ENCODE measurements at places on chromosomes 11 and 22.

DNA sequence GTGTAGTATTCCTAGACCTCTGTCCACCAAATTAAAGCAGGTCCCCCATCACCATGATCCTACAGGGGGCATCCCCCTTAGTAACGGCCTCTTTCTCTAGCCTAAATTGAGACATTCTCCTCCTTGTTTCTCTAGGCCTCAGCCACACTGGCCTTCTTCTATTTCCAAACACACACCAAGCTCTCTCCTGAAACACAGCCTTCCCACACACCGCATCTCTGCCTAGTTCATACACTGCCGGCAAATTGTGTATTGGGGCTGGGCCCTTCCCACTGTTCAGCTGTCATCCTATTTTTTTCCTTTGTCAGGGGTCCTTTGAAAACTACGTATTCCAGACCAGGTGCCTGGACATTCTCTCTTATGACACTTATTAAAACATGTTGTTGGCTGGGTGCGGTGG, 11.5 kb upstream of the VPREB1 start:
- no peak for DNase-seq

DNA sequence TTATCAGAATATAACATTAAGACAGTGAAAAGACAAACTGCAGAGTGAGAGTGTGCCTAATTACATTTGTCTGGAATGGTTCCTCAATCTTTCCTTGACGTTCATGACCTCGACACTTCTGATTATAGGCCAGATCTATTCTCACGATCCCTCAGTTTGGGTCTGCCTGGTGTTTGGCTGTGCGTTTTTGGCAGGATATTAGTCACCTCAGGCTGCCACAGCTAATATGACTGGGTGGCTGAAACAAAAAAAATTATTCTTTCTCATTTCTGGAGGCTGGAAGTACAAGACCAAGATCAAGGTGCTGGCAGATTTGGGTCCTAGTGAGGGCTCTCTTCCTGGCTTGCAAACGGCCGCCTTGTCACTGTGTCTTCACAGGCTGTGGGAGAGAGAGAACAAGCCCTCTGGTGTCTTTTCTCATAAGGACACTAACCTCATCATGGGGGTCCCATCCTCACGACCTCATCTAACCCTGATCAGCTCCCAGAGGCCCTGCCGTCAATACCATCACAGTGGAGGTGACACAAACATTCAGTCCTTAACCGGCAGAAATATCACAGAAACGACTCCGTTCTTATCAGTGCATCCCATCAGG, 23.2 kb downstream of the IFITM10 start:
- DNase-seq = no peak

- DNase-seq = no peak
Observed at GRCh38 chr11:129711760-129712159, 103.9 kb upstream of the TMEM45B start.

- DNase-seq = no peak
Observed at GRCh38 chr11:3626250-3626960, 15.4 kb downstream of the ART5 start.

DNA sequence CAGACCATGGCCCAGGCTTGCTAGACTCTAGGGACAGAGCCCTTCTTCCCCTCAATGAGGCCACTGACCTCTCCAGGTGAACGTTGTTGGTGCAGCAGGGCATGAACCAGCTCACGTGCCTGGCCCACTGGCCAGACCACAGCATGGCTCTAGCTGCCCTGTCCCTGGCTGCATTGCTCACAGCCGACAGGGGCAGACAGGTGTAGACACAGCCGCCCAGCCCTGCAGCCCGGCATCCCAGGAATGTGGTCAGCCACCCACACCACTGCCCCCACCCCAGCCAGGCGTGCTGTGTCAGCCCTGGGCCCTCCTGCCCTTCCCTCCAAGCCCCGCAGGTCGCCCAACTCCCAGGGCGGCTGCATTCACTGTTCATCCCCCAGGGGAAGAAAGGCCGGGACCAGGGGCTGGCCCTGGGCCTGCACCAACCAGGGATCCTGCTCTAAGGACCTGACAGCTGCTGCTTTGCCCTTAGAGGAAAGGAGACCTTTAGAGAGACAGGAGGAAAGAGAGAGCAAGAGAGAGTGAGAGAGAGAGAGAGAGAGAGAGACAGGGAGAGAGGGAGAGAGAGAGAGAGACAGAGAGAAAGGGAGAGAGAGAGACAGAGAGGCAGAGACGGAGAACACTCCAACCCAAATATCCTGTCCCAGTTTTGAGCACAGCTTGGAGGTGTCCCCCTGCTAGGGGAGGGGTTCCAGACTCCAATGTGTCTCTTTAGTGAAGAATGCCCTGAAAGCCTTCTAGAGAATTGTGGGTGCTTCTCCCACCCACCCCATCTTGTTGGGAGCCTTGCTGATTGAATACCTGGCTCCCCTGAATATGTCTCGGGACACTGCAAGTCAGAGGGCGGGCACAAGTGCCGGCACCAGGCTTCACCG, 44.2 kb upstream of the LINC01488 start:
- DNase-seq = no peak

DNA sequence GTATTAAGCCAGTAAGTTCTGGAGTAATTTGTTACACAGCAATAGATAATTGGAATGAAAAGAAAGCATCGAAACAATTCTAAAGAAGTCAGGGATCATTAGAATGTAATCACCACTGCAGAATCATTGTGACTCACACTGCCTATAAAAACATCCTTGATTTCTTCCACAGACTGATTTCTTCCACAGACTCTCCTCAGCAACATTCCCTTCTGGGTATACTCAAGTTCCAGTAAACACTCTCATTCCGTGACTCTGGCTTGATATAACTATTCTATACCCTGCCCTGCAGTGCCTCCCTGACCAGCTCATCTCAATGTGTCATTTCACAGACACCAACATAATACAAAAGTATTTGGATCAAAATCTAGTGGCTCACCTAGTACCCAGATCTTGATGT, 120.5 kb downstream of the BBOX1 start:
- DNase-seq = no peak

DNA sequence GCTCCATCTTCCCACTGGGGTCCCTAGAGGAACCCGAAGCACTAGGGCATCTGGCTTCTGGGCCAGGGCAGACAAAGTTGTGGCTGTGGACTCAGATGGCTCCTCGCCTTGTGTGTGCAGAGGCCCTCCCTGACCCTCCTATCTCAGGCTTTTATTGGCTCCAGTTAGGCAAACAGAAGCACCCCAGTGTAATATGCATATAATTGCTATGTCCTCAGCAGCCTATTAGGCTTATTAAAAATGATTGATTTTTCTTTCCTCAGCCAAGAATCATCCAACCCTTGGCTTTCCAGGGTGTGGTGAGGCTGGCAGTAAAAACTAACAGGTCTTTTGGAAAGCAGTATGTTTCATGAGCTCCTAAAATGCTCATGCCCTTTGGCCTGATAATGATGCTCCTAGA, 22.3 kb downstream of the UPB1 start:
- DNase-seq = no peak

DNA sequence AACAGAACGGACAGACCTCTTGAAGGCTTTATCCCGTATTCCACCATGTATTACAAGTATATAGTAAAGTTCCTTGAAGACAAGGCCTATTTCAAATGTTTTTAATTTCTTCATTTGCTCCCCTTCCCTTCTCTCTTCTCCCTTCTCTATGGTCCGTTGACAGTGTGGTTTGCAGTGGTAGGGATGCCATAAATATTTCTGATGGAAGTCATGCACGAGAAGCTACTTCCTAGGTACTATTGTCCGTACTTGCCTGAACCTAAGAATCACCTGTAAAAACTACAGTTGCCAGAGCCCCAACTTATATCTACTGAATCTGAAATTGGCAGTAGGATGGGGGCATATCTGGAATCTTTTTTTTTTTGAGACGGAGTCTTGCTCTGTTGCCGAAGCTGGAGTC, 2.8 kb downstream of the PISD start:
- DNase-seq = no peak

GRCh38 chr11:104199053-104199452, 35.1 kb upstream of the PDGFD start:
- DNase-seq = no peak

Data from stimulated activated CD4-positive, alpha-beta T cell treated with anti-CD3 and anti-CD28 coated beads, Interleukin-4, amount 100 ng/mL, for 4 hours (primary cell).